ENCODE measurements at places on chromosomes 3 and 15. TPM values are rescaled to one million over a fixed set of nuclear protein-coding genes. Genes with fewer than 3 reads are reported as not detected.

DNA sequence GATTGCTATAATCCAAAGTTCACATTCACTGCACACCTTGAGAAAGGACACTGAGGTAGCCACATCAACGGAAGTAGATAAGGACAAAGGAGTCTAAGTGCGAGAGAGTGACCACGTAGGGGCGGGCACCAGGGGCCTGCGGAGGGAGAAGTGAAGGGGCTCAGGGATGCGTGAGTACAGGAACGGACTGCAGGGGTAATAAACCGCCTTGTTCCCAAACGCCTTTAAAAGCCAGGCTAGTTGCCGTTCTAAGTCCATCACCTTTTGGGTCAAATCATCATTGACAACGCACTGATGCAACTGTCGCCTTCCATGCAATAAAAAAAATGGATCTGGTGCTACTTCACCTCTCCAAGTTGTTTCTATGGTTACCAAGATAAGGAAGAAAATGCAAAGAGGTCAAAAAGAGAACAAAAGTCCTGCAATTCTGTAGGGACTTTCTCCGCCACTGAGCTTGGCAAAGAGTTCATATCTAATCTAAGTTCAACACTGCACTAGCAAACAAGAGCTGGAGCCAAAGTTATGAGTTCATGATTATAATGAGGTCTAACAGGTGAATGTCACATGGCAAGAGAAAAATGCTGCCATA is 32.6 kb upstream of the ATP11B start:
- no peak for DNase-seq

The LSAMP gene
- 1.7 TPM for total RNA-seq

DNA sequence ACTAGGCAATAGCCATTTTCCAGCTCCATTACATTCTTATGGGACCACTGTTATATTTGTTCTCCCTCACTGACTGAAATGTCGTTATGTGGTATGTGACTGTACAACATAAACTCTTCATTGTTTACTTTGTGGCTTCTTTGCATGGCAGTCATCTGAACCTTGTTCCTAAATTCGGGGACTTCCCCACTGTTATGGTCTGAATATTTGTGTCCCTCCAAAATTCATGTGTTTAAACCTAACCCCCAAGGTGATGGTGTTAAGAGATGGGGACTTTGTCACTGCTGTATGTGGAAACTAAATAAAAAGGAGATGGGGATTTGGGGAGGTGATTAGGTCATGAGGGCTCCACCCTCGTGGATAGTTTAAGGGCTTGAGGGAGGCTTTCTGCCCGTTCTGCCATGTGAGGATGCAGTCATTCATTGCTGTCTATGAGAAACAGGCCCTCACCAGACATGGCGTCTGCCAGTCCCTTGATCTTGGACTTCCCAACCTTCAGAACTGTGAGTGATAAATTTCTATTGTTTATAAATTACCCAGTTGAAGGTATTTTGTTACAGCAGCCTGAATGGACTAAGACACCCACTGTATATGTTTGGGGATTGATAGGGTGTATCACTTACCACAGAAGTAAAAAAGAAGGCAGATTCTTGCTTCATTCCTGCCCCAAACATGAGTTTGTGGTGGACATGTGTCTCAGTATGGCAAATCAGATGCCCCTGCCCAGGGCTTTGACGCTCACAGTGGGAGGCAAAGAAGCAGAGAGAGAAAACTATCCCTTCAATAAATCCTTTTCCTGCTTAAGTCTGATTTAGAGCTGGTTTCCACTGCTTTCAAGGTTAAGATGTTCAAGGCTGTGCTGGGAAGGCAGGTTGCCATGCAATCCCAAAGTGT is 138.0 kb upstream of the UBE2E1 start:
- no peak for DNase-seq

DNA sequence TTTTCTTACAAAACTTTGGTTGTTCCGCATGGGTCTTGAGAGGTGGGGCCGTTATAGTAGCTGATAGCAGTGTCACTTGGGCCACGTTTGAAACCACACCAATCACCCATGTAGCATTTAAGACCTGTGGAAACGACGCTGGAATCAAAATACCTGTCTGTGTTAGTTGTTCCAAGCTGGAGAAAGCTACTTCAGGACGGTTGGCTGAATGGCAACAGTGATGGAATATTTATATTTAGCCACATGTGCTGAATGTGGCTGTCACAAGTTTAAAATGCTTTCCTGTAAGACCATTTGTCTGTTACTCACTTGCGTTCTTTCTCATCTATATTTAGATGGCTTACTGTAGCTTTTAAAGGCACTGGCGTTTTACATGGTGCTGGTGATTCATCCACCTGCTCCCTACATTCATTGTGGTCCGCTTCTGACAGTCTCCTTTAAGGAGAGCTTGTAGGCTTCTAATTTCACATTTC is 1.4 kb downstream of the DNAJA4 start:
- no peak for DNase-seq

- DNase-seq = no peak
Observed at GRCh38 chr3:69821133-69821532, 81.9 kb downstream of the MITF start.

The GOLGA6L1 gene
- not detected for total RNA-seq

The XCR1 gene
- not detected for total RNA-seq

The SCG5 gene
- not detected for total RNA-seq

DNA sequence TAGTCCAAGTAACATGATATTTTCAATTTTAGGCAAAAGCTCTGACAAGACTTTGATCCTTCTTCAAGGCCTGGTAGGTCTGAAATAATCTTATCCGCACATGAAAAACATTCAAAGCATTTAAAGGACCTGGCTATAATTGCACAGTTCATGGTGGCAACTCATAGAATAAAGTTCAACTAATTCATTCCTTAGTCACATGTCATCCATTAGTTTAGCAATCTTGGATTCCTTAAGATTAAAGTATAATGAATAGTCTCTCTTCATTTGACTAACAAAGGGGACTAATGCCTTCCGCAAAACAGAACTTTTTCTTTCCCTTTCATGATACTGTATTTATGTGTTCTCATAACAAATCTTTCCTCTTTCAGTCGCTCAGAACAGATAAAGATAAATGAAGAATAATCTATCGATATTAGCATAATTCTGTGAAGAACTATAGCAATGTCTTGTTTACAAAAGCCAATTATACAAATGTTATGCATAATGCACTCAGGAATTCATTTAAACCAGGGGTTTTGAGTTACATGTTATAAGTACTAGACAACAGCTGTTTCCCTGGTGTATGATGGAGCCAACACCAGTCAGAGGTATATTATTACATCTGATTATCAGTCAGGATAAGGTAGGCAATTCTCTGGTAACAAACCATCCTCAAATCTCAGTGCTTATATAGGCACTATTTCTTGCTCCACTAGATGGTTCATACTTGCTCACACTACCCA is 172.5 kb downstream of the POTEB3 start:
- DNase-seq = no peak

- DNase-seq = no peak
Observed at GRCh38 chr3:172323894-172324610, 124.2 kb downstream of the GHSR start.

The TTC21A gene
- 0.85 TPM for total RNA-seq

The C3orf85 gene
- total RNA-seq = not detected

The SSUH2 gene
- total RNA-seq = 0.82 TPM

DNA sequence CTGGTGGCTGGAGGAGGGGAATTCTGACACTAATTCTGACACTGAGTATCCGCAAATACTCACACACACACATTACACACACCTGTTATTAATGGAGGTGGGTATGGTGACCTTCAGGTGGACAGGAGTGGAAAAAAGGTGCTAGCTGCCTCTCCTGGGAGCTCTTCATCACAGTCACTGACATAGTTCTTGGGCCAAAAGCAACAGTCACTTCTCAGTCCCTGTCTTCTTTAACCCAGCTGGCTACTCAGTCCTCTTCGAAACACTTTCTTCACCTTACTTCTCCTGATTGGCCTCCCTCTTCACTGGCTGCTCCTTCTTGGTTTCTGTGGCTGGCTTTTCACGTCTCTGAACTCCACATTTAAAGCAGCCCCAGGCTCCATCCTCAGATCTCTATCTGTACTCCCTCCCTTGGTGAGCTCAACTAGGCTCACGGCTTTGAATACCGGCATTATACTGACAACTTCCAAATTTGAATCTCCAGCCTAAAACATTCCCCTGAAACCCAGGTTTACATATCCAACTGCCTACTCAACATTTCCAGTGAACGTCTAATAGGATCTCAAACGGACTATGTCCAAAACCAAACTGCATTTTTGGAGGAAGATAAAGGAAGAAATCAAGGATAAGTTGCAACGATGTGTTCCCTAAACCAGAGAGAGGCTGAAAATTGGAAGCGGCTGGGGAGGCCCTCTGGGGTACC is 53.2 kb upstream of the HEG1 start:
- no peak for DNase-seq

The C3orf62 gene
- total RNA-seq = 1.5 TPM

- DNase-seq = no peak
Observed at GRCh38 chr3:197258168-197258755, 40.1 kb downstream of the DLG1 start.

The ROBO1 gene
- total RNA-seq = 7.6 TPM

DNA sequence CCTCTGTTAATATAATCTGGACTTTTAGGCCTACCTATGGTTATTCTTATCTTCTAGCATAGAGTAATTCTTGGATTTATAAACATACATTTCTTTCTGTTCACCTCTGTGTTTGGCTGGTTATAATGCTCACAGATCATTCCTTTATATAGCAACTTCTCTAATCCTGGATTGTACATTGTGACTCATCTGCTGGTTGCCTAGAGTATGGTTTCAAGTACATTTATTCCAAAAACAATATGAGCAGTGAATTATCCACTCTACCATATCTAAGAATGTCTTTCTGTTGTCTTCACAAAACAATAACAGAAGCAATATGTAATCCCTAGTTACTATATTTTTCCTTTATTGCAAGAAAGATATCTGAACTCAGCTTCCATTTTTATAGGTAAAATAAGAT is 35.3 kb downstream of the FSIP1 start:
- DNase-seq = no peak
